ENCODE measurements at places on chromosomes 1 and 21.

- no peak for DNase-seq
- H3K27me3 ChIP-seq: no peaks in the 10 kb centered on the region
- H3K27ac ChIP-seq: no peak overlapping the region
- no peak overlapping the region for H3K4me3 ChIP-seq
- no peaks in the 10 kb centered on the region for H3K4me1 ChIP-seq
These were observed 55.2 kb downstream of the ATP1B1 start for GRCh38 chr1:169161496-169162194.

DNA sequence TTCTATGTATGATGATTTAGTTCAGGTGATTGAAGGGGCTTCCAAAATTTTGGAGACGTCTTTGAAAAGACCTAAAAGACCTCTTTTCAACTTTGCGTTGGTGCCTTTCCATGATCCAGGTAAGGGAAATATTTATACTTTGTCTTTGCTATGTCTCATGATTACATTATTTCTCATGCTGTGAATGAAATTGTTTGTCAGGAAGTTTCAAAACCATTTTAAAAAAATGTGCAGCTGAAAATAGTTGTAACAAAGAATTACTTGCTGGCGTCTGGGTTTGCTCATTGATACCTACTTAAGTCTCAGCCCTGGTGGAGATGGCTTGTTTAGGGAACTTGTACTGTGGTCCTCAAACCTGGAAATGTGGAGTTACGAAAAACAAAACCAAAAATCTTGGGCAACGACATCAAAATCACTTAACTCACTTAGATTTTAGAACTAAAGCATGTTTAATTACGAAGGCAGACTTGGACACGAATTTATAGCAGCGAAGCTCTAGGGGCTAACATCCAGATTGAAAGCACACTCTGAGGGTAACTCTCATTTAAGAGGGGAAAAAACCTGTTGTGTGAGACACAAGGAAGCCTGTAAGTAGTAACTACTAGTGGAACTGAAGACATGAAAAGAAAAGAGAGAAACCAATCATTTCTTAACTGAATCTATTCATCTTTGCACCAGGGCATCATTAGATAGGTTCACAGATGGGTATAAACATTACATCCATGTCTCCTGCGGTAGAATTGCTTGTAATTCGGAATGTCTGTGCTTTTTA, 924 bp downstream of the HMCN1 start:
- H3K27ac ChIP-seq: no peak overlapping the region
- peaks cover 5% of the 10 kb centered on the region for H3K27me3 ChIP-seq
- H3K4me1 ChIP-seq: no peaks in the 10 kb centered on the region
- H3K36me3 ChIP-seq: no peaks in the 10 kb centered on the region
- DNase-seq: no peak
- H3K4me3 ChIP-seq: no peak overlapping the region

DNA sequence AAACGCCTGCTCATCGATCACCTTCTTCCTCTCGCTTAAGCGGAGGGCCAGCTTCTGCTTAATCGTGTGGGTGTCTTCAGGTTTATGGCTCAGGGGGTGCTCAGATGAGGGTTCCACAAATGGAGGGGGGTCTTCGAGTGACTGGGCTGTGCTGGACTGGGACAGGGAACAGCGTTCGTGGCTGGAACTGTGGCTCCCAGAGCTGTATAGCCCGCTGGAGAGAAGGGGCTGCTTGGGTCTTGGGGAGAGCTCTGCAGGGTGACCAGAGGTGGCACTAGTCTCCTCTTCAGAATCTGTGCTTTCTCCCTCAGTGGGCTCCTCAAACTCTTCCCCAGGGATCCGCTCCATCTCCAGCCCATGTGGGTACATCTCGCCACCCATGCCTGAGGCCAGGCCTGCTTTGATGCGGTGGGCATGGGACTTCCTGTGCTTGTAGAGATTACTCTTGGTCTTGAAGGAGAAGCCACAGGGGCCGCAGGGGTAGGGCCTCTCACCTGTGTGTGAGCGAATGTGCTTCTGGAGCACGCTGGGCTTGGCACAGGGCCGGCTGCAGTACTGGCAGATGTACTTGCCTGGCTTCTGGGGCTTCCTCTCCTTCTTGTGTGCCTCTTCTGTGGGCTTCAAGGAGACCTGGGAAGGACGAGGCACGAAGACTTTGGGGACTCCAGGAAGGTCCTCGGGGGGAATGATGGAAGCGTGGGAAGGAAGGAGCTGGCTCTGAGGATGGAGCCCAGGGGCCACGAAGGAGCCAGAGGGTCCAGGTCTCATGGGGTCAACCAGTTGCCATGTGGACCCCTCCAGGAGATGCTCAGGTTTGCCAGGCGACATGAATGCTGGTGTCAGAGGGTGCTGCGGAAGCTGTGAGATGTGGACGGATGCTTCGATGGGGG, 99.4 kb upstream of the EDN2 start:
- no peak for DNase-seq
- H3K36me3 ChIP-seq: no peaks in the 10 kb centered on the region
- no peaks in the 10 kb centered on the region for H3K27me3 ChIP-seq
- no peaks in the 10 kb centered on the region for H3K4me1 ChIP-seq
- no peak overlapping the region for H3K4me3 ChIP-seq

DNA sequence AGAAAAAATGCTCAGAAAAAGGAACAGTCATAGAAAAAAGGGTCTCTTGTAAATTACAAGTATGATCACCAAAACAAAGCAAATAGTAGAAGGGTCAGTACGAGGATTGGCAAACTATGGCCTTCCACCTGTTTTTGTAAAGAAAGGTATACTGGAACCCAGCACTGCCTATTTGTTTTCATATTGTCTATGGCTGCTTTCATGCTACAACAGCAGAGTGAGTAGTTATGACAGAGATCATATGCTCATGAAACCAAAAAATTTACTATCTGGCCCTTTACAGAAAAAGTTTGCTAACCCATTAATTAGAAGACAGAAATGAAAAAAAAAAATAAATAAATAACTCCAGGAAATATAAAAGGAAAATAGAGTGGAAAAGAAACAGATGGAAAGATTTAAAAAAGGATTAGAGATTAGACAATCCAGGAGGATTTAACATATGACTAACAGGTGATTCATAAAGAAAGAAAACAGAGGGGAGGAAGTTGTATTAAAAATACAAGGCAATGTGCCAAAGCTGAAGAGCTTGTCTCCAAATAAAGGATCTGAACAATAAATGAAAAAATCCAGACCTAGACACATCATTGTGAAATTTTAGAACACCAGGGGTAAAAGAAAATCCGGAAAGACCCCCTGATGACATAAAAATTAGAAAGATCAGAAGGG, 108.5 kb upstream of the SERTAD4 start:
- no peak overlapping the region for H3K27ac ChIP-seq
- DNase-seq: no peak
- no peak overlapping the region for H3K4me3 ChIP-seq
- no peaks in the 10 kb centered on the region for H3K36me3 ChIP-seq
- H3K27me3 ChIP-seq: no peaks in the 10 kb centered on the region

GRCh38 chr1:96569288-96569687, 152.3 kb upstream of the PTBP2 start:
- H3K36me3 ChIP-seq: no peaks in the 10 kb centered on the region
- H3K4me1 ChIP-seq: no peaks in the 10 kb centered on the region
- H3K4me3 ChIP-seq: no peak overlapping the region
